ENCODE measurements at places on chromosomes 6 and 20.

GRCh38 chr20:33812908-33813462, 1.8 kb downstream of the CHMP4B start:
- DNase-seq, result peak; percentile 37

DNA sequence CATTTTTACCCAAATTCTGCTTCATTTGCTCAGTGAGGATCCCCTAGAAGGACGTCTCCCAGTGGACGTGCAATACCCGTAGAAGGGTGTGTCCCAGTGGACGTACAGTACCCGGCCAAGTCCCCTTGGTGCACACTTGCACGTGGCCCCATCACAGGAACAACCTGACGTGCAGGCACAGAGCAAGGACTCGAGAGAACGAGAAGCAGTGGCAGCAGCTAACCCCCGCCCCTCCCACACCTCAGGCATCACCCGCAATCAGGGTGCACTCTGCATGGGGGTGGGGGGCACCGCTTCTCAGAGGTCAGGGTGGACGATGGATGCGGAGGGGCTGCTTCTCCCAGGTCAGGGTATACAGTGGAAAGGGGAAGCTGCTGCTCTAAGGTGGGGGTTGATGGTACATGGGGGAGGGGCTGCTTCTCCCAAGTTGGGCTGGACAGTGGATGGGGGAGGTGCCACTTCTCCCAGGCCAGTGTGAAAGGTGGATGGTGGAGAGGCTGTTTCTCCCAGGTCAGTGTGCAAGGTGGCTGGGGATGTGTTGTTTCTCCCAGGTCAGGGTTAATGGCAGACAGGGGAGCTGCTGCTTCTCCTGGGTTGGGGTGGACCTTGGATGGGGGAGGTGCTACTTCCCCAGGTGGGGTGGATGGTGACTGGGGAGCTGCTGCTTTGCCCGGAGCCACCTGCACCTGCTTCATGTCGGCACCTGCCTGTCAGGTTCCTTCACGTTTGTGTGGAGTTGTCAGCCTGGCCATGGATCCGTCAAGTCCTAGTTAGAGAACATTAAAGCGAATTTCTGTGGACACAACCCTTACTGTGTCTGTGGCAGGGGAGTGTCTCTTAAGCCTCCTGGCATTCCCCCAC, 1.0 kb upstream of the THBS2 start:
- DNase-seq, result no peak

- DNase-seq, result peak; percentile 92
These were observed 5.3 kb downstream of the OARD1 start for GRCh38 chr6:41066867-41067304.

GRCh38 chr20:34971561-34972235, 16.0 kb downstream of the MYH7B start:
- no peak for DNase-seq

- DNase-seq, result no peak
These were observed 39.2 kb upstream of the TXLNB start for GRCh38 chr6:139330826-139331500.

DNA sequence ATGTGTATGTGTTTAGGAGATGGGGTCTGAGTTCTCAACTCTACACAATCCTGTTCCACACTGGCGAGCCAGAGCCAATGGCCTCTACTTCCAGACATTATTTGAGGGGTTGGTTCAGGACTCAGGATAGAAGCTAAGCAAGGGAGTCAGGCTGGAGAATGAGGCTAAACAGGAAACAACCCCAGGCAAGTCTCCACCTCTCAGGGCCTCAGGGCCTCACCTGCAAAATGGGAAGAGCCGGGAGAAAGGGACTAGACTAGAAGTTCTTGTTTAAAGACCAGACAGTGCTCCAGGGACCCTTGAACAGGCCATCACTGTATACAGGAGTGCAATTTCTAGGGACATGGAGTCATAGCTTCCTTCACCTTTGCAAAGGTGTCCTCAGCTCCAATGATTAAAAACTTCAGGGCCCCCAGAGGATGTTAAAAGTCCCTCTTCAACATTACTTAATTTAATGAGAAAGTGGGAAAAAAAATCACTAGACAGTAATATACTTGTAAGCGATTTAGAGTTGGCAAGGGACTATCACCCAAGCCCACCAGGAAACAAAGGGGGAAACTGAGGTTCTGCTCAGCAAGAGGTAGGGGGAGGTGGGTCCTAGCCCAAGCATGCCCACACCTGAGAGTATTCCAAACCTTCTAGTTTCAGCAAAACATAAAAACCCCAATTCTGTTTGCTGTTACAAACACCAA, 41.7 kb downstream of the ZMYND8 start:
- DNase-seq, result no peak

DNA sequence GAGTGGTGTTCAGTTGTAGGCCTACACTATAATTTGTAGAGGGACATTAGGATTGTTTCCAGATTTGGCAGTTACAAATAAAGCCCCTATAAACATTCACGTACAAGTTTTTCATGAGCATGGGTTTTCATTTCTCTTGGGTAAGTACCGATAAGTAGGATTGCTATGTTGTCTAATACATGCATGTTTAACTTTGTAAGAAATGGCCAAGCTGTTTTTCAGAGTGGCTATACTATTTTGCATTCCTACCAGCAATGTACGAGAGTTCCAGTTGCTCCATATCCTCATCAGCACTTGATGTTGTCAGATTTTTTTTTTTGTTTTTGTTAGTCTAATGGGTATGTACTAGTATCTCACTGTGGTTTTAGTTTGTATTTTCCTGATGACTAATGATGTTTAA, 11.2 kb upstream of the APCDD1L start:
- DNase-seq, result no peak

DNA sequence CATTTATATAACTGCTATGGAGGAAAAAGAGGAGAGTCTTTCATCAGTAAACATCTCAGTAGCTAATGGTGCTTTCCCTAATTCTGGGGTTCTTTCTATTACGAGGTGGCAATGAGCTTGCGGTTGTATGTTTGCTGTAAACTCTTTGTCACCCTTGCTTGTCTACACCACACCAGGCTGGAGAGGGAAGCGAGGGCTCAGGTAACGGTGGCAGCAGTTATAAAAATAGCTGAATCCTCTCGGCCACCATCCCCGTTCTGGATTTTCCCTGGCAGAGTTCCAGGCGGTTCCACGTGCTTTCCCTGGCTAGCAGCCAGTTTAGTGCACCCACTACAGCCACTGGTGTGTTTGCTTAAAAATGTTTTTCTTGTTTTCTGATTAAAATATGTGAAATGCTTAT, 39.0 kb downstream of the MAS1 start:
- DNase-seq, result peak; percentile 36

DNA sequence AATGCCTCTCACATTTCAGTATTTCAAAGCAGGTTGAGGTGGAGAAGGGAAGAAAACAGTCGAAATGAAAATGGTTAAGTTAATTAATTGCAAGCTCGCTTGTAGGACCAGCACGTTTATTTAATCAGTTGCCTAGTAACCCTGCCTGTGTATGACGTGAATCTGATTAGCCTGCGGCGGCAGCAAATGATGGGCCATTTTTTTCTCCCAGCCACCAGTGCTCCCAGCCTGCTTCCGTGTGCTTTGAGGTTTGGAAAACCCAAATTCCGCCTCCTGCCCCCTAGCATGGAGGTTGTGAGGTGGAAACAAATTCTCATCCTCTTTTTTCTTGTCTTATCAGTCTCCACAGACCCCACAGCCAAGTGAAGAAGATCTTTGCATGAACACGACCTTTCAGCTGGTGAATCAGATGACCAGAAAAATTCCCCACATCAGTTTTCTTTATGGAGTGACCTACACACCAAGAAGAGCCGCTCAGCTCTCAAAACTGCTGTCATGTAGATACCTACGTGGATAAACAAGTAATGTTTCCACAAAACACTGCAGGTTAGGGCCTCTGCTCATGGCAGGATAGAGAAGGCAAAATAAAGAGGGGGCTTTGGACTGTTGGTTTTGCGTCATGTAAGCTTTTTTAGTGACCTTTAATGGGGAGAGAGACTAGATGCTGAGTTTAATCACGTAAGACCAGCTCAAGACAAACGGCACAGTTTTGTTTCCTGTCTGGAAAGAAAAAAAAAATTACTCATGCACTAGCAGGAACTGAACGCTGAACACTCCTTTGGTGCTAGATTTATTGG, 572.9 kb upstream of the NOX3 start:
- no peak for DNase-seq

GRCh38 chr6:122495612-122496011, 24.0 kb upstream of the SERINC1 start:
- no peak for DNase-seq

GRCh38 chr20:19682249-19682648, 75.8 kb upstream of the RIN2 start:
- DNase-seq, result no peak

DNA sequence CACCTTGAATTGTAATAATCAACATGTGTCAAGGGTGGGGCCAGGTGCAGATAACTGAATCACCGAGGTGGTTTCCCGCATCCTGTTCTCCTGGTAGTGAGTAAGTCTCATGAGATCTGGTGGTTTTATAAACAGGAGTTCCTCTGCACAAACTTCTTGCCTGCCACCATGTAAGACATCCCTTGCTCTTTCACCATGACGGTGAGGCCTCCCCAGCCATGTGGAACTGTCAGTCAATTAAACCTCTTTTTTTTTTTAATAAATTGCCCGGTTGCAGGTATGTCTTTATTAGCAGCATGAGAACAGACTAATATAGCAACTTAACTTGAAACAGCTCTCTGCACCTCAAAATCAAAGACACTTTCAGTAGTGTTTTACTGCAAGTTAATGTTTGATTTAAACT, 121.6 kb downstream of the OGFRL1 start:
- DNase-seq, result no peak

- no peak for DNase-seq
These were observed 9.3 kb upstream of the LAMA5 start for GRCh38 chr20:62376112-62377063.

GRCh38 chr6:154457881-154458284, 52.6 kb downstream of the CNKSR3 start:
- no peak for DNase-seq

- DNase-seq, result peak; percentile 39
These were observed 193.0 kb downstream of the ZFAND3 start for GRCh38 chr6:38012573-38012972.

DNA sequence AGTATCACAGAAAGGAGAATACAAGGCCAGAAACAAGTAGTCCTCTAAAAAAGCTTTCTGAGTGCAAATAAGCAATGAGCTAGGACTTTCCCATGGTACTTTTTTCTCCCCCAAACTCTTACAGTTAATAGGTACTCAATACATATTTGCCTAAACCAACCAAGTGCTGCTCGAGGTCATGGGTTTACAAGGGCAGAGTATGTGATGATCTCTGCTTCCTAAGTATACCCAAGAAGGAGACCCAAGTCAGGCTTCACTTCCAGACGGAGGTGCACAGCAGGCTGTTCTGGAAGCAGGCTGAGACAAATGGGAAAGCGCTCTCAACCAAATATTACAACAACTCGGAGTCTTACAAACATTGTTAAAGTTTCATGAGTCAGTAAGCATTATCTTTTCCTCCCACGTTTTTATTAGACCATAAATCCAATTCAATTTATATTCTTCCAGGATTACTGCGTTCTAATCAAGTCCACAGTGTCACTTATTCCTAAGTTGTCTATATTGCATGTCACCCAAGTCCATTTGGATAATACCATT, 8.1 kb downstream of the FYN start:
- no peak for DNase-seq

- DNase-seq, result no peak
These were observed 192.3 kb downstream of the C6orf118 start for GRCh38 chr6:165117121-165117520.

GRCh38 chr6:78896227-78896626, 28.9 kb downstream of the IRAK1BP1 start:
- DNase-seq, result no peak

DNA sequence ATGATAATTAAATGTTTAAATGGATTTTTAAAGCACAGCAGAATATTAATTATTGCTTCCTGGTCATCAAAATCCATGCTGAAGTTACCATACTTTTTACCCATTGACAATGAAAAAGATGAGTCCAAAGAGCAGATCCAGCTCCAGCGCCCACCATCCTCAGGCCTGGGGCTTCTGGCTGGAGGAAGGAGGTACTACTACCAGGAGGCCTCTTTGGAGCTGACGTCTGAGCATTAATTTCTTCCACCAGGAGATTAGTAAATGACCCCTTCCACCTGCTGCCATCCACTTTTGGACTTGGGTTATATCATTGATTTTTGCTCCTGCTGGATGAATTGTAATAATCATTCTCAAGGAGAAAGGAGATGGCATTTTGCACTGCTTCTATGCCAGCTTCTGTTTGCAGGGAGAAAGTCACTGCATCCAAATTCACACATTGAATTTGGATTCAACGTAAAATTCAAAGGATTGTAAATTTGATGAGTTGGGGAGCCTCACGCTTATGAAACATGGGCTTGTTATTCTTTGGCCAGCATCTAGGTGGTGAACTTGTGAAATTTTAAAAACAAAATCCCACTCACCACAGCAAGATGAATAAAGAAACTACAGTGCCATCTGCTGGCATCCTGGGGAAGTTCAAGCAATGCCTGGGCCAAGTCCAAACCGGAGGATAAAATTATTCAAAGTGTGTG, 121.8 kb downstream of the SASH1 start:
- DNase-seq, result peak; percentile 54

- DNase-seq, result no peak
These were observed 41.4 kb downstream of the FAM120B start for GRCh38 chr6:170347975-170348374.

GRCh38 chr6:111482188-111482958, 645 bp downstream of the REV3L start:
- peak; percentile 87 for DNase-seq

DNA sequence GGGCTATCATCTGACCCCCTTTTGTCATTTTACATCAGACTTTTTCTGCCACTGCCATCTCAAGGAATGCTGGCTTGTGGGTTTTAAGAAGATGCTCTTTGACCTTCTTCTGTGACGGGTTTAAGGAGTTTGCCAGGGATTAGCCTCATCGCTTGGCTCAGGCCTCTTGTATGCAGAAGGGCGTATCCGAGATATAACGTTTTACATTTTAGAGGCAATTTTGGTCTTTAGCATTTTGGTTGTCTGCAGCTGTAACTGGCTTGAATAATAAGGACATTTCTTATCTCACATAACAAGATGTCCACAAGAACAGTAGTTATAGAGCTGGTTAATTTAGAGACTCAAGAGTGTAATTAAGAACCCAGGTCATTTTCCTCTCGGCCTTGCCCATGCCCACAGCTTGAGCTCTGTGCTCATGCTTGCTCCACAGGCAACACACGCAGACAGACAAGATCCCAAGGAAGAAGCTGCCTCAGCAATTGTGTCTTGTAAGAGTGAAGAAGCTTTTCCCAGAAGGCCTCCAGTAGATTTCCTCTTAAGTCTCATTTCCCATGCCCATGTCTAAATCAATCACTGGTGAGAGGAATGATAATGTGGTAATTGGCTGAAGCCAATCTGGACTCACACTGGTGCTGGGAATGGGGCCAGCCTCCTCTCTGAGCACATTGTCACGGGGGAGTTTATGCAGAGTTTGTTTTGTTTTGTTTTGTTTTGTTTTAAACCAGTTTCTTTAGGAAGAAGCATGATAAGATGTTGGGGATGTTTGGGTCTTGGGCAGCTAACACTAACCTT, 36.8 kb downstream of the PTCHD4 start:
- no peak for DNase-seq

GRCh38 chr6:25196464-25196863, 82.7 kb upstream of the CARMIL1 start:
- DNase-seq, result no peak

DNA sequence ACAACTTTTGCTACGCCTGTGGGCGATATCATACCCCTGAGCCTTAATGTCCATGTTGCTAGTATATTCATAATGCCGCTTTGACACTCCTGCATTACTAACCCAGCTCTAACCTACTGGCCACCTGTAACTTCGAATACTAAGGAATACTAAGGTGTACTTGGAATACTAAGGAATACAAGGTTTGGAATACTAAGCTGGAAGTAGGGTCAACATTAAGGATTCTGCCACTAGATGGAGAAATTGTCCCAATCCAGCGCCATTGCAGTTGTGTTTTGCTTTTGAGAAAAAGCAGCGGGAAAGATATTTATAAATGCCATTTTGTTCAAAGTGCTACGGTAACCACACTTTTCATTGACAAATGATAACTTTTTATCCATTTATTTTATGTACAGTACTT, 10.7 kb downstream of the TBXT start:
- no peak for DNase-seq

Data from erythroblast (primary cell).